ENCODE measurements at places on chromosomes 12 and 14. TPM values are rescaled to one million over a fixed set of nuclear protein-coding genes. Genes with fewer than 3 reads are reported as not detected.

PRR4 gene
- total RNA-seq: 1.2 TPM

DNA sequence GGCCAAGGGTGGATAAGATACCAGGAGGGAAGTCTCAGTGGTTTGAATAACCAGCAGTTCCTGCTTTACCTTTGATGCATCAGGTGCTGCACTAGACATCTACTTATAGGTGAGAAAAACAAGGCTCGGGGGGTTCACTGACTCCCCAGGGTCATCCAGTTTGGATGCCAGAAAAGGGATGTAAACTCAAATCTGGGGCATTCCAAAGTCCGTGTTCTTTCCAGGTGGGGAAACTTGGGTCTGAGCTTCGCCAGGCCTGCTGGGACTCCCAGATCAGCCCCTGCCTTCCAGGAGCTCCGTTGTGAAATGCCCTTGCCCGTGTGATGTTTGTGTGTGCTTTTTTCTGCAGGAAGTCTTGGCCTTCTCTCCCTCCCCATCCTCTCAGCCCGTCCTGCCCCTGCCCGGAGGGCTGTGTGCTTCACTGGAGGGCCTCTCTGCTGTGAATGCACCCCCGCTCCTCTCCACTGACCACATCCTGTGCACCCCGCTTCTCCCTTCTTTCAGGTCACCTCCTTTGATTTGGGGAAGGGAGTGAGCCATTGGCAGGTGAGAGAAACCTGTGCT lies 42.1 kb downstream of the TSPAN9 start:
- DNase-seq: no peak

GRCh38 chr12:6233121-6233971 lies 33.1 kb downstream of the CD9 start:
- DNase-seq: no peak

SLC25A21 gene
- 2.9 TPM for total RNA-seq

GRCh38 chr12:80815351-80815750 lies 98.6 kb downstream of the MYF5 start:
- no peak for DNase-seq

- DNase-seq: no peak
These were observed 22.3 kb downstream of the DYRK4 start for GRCh38 chr12:4584281-4584680.

GRCh38 chr14:68902357-68902756 lies 76.7 kb downstream of the ACTN1 start:
- no peak for DNase-seq

KRT73 gene
- not detected for total RNA-seq

DNA sequence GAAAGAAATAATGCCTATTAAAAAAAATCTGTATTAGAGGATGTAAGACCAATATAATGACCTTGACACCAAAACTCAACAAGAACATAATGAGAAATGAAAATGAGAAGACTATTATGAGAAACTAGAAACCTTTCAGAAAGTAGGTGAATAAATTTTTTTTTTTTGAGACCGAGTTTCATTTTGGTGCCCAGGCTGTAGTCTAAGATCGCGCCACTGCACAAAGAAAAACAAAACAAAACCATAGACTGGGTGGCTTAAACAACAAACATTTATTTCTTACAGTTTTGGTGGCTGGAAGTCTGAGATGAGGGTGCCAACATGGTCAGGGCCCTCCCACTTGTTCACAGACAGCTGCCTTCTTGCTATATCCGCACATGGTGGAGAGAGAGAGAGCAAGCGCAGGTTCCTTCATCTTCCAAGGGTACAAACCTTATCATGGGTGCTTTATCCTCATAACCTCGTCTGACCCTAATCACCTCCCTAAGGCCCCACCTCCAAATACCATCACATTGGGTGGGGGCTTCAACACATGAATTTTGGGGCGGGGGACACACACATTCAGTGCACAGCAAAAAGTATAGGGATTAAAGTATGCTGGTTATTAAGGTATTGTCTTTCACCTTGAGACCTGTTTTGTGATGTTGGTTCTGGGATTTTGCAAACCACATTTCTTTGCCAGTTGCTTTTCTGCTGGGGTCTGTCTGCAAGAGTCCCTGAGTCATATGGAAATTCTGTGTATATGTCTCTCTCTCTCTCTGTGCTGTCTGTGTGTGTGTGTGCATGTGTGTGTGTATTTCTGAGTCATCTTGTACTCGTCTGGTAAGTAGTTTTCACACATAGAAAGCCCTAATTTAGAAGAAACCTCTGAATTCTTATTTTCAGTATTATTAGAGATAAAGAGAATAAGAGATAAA lies 26.2 kb downstream of the ZCRB1 start:
- DNase-seq: no peak

LRRC9 gene
- 0.62 TPM for total RNA-seq

GRCh38 chr14:105299654-105300541 lies 903 bp downstream of the BRF1 start:
- no peak for DNase-seq

ANO2 gene
- total RNA-seq: not detected

GRCh38 chr14:63467440-63468072 lies 75.6 kb downstream of the PPP2R5E start:
- DNase-seq: no peak

- no peak for DNase-seq
These were observed 21.4 kb downstream of the SMOC1 start for GRCh38 chr14:69900603-69901002.

GRCh38 chr12:66860752-66861750 lies 182.2 kb upstream of the GRIP1 start:
- peak; percentile 31 for DNase-seq

SYCP3 gene
- total RNA-seq: not detected

- DNase-seq: no peak
These were observed 8.5 kb downstream of the EIF4B start for GRCh38 chr12:53014709-53015108.

DNA sequence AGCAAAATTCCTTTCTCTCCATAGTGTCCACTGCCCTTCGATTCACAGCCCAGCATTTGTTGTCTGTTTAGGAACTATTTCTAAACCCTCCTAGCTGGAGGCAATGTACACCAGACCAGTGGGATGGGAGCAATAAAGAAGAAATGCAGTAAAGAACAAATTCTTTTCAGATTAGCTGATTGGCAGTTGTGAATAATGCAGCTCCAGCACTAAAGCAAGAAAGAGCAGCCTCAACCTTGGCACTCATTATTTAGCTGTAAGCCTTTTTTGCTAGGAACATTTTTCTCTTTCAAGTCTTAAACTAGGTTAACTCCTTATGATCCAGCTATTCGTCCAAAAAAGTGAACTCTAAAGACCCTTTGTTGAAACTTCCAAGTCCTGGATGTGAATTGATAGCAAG lies 580.5 kb upstream of the STXBP6 start:
- no peak for DNase-seq

GRCh38 chr14:100988011-100988410 lies 84.5 kb upstream of the RTL1 start:
- DNase-seq: no peak

GRCh38 chr14:77338302-77338701 lies 17.5 kb downstream of the GSTZ1 start:
- DNase-seq: no peak

DNA sequence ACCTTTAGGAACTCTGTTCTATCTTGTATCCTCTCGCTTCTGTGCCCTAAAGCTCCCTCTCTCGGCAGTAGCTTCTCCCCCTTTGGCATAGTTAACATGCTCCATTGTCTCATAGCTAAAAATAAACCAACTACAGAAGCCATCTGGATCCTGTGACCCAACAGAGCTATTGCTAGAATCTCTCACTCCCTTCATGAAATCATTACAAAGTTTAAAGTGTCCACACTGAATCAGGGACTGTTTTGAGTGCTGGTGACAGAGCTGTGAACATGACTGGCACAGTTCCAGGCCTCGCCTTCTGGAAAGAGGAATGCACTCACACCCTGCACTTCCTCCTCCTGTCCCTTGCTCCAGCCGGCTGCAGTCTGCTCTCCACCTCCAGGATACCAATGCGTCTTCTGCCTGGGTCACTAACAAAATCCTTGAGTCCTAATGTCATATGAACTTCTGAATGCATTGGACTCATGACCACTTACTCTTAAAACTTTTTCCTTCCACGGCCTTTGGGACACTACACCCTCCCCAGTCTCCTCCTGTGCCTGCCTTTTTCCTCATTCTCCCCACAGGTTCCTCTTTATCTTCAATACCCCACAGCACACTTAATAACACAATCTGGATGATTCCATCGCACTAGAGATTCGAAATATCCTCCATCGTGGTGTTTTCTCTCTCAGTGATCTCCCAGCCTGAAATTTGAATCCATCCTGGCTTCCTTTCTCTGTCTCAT lies 13.2 kb downstream of the PLBD1 start:
- no peak for DNase-seq

DNA sequence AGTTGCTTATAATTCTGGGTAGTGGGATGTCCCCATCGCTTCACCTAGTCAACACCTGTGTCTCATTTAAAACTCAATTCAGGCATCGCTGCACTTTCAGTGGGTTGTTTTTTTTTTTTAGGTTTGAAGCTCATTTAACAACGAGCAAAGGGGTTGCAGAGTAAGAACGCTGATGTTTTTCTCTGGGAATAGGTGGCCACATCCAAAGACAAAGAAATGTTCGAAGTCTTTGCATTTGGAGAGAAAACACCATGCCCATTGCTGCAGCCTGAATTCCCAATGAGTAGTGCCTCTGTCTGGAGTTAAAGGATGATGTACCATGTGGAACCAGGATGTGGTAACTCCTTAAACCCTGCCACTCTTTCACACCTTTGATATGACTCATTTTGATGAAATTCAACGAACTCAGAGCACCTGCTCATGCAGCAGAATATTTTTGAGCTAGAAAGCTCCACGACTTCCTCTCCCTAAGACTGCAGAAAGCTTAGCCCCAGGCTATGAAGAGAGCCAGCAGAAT lies 35.1 kb upstream of the BATF start:
- no peak for DNase-seq

ULK1 gene
- 1.7 TPM for total RNA-seq

DNA sequence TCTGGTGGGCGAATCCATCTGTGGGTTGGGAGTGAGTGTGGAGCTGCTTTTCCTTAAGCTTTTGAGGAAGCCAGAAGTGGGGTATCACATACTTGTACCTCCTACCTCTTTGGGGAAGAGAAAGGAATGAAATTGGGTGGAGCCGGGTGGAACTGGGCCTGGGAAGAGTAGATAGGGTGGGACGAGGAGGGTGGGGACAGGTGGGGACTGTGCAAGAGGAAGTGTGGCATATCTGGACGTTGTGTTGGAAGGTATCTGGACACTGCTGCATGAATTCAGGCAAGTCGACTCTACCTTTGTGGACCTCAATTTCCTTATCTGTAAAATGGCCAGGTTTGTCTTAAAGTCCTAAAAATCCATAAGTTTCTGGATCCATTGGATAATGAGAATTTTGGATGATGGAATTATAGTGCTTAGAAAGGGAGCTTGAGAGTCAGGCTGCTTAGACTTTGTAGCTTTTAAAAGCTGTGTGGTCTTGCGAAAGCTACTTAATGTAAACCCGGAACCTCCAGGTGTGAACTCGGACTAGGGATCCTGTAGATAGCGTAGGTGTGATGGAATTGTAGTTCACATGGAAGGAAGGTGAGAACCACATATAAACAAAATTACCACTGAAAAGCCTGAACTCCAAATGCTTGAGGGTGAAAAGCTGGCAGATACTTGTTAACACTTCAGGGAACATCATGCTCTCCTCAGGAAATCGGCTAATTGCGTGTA lies 2.1 kb downstream of the VRTN start:
- DNase-seq: no peak

DNA sequence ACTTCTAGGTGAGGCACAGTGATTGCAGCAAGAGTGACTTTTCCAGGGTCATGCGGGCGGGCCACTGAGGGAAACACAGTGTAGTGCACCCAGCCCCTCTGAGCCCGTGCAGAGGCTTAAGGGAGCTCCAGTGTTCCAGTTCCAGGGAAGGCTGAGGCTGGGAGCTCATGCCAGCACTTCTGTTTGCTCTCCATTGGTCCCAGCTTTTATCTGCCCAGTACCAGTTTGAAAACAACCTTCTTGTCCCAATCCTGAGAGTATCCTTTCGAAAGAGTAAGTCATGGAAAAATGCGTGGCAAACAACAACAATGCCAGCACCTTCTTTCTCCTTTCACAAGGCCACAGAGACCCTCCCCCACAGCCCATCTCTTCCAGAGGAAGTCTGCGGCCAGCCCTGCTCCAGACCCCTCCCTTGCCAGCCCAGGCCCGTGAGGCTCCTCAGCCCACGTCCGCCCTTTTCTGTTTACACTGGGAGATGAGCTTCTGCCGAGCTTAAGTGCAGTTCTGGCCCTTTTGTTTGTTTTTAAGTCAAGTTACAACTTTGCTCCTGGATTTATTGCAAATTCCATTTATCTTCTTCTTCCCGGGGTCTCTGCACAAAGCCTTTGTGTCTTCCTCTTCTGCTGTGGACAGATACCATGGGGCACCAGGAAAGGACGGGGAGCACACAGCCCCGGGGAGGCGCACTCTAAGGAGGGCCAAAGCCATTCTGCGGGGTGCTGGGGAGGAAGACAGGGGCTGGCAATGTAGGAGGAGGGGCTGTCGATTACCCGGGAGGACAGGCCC lies 185.6 kb downstream of the ZFP36L1 start:
- peak; percentile 68 for DNase-seq

- peak; percentile 89 for DNase-seq
These were observed at the start of gene DPF3 for GRCh38 chr14:72893636-72894322. DPF3 (minus strand) TSS chr14:72894101; CDS start chr14:72894088, 13 bp downstream.

HNRNPC gene
- total RNA-seq: 1,099 TPM

GRCh38 chr12:96258104-96258961 lies 64.2 kb downstream of the ELK3 start:
- DNase-seq: no peak

GRCh38 chr14:105903971-105904370 lies 377.6 kb downstream of the TMEM121 start:
- DNase-seq: no peak

DNA sequence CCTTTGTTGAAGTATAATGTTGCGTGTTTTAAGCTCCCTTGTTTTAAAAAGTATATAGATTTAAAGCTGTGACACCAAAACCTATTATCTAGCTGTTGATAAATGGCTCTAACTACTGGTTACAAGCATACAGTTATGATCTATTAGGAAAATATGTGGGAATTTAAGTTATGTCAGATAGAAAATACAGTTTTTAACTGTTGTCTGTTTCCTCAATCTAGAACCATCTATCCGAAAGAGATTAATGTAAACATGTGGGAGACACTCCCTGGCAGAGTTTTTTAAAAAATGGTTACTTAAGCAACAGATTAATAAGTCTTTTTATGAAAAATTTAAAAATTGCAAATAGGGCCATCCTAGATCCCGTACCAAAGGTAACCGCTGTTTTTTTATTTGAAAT lies 8.2 kb downstream of the RPL36AL start:
- no peak for DNase-seq

DNA sequence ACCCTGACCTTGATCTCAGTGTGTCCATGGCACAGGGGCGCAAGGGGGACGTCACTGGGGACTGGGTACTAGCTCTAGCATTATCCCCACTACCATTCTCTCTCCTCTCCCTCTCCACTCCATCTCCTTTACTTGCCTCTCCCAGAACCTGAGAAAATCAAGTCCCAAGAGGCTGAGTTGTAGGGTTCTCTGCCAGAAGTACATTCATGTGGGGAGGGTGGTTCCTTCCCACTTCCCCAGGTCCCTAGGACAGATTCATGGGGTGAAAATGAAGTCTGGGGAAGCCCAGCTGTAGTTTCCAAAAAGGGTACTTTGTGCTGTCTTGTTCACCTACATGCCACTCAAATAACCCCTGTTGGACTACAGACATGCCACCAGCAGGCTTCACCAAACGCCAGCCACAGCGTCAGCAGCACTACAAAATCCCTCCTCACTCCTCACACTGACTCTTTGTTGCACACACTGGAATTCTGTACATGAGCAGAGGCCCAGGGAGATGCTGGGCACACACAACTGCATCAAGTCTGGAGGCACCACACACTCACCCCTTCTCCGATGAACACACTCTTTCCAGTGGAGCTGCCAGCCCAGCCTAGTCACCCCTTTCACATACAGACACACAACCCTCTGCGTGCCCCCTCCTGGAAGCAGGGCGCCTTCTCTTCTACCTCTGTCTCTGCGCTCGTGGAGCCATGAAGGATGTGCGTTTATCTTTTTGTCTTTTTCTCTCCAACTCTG lies 6.9 kb downstream of the RARG start:
- DNase-seq: no peak

Measured in HepG2 (cell line).